ENCODE measurements at places on chromosomes 6 and 20.

DNA sequence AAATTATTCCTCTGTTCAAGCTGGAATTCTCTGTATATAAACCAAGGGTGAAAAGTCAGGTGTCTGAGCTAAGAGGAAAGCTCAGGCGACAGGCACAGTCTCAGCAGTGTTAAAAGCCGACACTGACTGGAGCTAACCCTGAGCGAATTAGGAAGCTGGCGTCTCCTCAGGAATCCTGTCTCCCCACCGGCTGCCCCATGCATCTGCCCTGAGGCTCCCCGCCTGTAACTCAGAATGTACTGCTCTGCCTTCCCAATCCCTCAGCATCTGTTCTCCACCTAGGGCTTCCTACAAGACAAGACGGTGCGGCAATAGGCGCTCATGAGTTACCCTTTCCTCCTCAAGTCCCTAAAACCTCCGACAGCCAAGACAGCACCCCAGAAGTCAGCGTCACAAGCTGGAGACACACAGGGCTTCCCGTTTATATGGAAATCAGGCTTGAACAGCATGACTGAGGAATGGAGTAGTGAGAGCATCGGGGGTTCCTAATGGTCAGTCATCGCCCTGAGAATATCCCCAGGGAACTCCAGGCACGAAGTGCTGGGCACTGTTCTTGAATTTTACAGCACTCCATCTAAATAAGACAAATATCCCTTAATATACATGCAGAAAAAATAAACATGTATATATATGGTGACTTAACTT, 33.5 kb downstream of the WDR27 start:
- DNase-seq = no peak

DNA sequence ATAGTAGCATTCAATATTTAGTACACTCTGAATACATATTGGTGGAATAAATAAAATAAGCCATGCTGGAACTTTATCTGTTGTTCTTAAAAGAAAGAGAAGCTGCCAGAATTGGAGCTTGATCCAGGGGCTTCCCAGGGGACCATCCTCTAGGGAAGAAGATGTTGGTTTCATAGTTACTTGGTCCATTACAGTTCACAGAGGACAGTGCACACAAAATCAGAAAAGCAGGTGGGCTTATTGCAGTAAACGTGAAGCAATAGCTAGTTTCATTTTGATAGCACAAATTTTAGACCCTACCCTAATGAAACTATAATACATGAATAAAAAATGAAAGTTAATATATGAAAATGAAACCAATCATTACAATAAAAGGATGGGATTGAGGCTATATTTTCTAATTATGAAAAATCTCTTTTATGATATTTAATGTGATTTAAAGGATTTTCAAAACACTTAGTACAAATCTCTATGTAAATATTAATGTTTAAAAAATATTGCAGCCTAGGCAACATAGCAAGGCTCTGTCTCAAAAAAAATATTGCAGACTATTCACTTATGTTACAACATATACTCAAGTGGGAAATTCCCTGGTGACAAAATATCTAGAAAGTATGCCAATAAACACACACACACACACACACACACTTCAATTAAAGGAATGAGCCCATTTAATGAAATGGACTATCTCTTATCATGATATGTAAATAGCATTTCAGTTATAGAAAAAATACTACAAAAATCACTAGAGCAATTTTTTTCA, 227.0 kb upstream of the MARCKS start:
- DNase-seq = no peak

DNA sequence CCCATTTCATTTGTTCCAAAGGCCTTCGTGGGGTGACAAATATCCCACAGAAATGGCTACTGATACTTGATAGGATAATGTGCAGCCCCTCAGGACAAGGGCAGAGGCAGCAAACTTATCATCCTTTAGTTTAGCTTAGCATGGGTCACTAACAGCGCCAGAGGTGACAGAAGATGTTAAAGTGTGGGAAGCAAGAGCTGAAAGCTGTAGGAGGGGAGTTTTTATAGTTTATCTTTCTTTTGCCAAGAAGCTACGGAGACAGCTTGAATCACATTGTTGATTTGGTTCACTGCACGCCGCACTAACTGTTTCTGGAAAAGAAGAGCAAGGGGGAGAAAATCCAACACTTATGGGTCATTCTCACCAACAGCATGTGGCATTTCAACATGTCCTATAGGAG, 773.9 kb upstream of the MMS22L start:
- no peak for DNase-seq

- no peak for DNase-seq
Observed at GRCh38 chr6:6816716-6817115, 228.2 kb downstream of the LY86 start.

DNA sequence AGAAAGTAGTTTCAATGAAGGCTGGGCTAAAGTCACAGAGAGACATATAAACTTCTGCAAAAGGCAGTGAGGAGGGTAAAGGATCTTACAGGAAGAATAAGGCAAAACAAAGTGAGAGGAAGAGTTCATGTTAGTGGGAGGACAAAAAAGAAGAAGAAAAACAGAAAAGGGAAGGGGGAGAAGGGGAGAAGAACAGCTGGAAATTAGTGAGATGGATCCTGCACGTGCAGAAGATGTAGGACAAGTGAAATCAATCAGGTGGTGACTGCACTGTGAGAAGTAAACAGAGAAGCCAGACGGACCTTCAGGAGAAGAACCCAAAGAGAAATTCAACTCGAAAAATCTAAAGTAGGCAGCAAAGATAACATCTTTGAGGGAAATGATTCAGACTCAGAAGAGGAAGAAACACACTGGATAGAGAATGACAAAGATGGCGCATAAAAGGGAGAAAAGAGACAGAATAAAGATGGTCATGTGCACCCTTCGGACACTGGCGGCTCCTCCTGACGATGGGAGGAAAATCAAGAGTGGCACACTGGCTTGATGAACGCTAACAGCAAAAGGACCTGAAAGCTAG, 105.9 kb downstream of the MYB start:
- DNase-seq = no peak

DNA sequence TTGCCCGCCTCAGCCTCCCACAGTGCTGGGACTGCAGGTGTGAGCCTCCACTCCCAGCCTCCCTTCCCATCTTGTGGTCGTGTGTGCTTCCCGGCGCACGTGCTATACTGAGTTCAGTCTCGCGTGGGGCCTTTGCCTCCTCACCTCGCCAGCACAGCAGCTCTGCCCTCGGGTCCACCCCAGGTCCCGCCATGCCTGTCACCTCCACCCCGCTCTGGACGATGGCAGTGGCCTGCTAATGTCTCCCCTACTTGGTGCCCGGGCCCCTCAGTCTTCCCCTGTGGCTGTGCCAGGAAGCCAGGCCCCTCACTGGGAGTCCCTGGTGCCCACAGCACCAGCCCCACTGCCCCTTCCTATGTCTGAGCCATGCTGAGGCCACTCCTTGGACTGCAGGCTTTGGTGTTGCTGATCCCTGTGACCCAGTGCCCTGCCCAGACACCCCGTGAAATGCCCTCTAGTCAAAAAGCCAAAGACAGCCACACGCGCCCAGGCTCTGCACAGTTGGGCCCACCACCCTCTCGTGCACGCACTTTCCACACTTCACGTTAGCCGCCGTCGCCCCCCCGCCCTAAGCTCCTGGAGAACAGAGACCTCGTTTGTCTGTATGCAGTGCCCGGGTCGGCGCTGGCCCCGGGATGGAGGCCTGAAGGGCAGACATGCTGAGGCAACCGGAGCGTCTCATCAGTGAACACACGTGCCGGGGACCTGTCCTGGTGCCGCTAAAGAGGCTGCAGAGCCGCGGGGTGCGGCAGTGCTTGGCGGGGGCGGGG, 14.3 kb downstream of the HRH3 start:
- no peak for DNase-seq

DNA sequence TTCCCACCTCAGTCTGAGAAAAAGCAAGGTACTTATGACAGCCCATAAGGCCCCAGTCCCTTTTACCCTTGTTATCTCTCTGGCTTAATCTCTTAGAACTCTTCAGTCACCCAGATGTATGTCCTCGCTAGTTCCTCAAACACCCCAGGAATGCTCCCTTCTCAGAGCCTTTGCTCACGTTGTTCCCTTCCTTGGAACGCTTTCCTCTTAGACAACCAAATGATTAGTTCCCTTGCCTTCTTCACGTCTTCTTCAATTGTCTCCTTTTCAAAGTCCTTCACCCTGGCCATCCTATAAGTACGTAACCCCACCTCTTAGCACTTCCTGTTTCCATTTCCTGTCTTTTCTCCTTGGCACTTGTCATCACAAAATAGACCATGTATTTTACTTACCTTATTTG, 1.1 kb upstream of the APOBEC2 start:
- no peak for DNase-seq

GRCh38 chr6:3188262-3188661, 30.9 kb upstream of the TUBB2A start:
- no peak for DNase-seq

DNA sequence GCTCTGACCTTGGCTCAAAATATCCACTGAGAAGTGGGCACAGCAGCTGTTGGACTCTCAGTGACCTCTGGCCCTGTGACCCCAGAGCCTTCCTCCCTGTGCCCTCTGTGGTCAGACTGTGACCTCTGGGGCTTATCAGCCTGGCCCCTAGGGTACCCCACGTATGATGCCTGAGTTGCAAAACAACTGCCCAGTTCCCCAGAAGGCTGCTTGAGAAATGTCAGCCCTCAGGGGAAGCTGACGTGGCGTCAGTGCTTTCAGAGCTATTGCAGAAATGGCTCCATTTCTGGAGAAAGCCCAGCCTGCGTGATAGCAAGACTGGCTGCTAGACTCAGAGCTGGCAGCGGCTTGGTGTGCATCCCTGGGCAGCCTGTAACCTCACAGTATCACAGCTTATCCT, 31.5 kb upstream of the TGM2 start:
- DNase-seq = no peak

- no peak for DNase-seq
Observed at GRCh38 chr20:64107736-64108457, 532 bp upstream of the NPBWR2 start.

GRCh38 chr6:31031095-31031494, 20.8 kb downstream of the MUC22 start:
- DNase-seq = no peak

DNA sequence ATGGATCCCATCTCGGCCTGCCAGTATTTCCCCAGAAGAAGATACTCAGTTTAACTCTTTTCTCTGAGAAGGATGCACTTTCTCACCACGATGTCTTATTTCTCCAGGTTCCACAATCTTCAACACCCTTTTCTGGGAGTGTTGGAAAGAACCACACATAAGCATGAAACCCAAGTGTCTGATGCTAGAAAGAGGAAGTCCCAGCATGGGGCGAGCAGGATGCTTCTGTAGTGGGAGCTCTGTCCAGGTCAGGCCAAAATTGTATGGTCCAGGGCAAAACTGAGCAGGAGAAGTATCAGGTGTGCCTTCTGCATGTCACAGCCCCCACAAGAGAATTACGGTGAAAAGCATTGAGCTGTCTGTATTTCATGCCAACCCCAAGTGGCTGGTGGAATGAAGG, 11.0 kb downstream of the TREM1 start:
- no peak for DNase-seq

GRCh38 chr6:5998711-5999687, 7.7 kb downstream of the NRN1 start:
- no peak for DNase-seq

DNA sequence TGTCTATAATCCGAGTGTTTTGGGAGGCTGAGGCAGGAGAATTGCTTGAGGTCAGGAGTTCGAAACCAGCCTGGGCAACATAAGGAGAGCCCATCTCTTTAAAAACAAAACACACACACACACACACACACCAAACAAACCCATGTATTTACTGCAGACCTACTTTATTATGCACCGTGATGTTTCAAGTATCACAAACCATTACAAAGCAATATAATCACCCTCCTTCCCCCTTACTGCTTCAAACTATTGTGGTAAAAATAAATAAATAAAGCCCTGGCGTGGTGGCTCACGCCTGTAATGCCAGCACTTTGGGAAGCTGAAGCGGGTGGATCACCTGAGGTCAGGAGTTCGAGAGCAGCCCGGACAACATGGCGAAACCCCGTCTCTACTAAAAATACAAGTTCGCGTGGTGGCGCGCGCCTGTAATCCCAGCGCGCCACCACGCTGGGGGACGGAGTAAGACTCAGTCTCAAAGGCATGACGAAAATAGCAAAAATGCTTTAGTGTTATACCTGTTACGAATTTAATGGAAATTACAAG, 1.5 kb downstream of the TBCC start:
- DNase-seq = no peak

GRCh38 chr20:58586565-58587093, 64.5 kb upstream of the STX16 start:
- no peak for DNase-seq

DNA sequence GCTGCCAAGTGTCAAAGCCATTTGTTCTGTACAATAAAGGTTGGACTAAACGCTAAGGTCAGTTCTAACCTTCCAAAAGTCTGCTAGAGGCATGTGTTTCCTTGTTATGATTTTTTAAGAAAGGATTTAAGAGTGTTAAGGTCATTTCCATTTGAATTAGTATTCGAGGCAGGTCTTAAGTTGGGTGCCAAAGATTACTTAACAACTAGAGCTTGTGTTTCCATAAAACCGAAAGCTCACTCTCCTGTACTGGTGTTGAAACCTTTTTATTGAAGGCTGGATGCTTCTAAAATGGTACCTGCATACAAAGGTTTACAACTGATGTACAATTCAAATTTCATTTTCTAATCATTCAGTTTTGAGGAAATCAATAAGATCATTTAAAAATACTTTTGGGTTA, 82.4 kb downstream of the RNF144B start:
- DNase-seq = no peak

DNA sequence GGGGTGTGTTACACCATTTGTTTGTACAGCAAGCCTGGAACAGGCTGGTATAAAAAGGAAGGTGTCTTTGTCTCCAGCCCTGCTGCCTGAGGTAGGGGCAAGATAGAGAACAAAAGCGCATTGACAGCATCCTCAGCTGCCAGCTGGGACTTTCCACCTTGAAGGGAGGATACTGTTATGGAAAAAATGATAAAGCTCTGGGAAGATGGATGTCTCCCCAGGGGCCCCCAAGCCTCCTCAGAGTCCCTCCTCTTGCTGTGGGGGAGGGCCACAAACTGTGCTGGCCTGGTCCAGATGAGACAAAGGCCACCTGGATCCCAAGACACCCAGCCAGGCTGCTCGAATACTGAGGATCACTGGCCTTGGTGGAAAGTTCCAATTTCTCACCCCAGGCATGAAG, 13.0 kb downstream of the REM1 start:
- DNase-seq = no peak

Data from GM12891 (cell line).